ENCODE measurements at places on chromosomes 3 and 15.
A peak's percentile ranks its signal among the peaks of the same experiment; 100 is the strongest.

DNA sequence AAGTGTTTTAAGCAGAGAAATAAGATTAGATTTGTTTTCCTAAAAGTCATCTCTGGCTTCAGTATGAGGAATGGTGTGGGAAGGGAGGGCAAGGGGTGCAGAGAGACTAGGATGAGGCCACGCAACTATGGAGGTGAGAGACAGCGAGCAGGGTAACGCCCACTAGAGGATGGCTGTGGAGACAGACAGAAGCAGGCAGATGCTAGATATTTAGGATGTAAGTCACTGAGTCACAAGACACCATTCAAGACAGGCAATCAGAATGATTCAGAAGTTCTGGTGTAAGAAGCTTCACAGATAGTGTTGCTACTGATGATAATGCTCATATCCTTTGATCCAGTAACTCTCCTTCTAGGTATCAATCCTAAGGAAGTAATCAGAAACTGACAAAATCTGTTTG lies 19.1 kb downstream of the HSPBAP1 start:
- DNase-seq = no peak

DNA sequence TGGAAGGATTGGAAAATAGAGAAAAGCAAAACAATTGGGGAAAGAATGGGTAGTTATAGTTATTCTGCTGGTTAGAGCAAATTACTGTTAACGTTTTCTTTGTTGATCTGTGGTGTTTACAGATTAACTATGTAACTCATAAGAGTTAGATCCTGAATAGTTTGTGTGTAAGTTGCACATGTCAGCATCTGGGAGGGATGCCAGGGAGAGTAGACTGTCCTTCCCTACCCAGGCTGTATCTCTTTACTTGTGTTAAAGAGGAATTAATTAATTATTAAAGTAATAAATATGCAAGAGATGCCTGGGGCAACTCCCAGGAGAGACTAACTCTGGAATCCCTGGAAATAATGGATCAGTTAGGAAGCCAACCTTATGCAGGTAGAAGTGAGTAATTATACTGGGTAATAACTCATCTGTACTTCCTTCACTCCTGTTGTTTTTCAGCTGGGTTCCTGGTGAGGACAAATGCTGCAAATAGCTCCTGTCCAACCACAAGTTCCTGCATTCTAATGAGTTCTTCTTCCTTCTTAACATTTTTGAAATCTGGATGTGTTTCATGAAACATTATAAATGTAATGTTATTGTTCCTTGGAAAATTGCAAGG lies 18.9 kb downstream of the GHRL start:
- no peak for DNase-seq

DNA sequence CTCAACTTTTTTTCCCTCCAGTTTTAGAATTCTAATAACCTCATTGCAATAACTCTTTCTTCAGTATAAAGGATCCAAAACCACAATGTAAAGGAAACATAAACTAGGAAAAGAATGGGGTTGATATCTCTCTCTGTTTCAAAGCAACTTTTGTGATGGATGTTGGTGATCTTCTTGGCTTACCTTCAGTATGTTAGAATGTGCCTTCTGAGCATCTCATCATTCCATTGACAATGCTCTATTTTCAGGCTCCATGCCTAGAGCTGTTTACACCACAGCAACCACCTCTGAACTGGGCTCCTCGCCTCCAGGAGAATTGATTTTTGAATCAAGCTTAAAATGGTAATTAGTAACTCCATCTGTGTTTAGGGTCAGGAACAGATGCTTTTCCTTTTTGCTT lies 6.6 kb downstream of the NLGN1 start:
- DNase-seq = no peak

- DNase-seq = no peak
Observed at GRCh38 chr3:115218859-115219258, 71.8 kb upstream of the ZBTB20 start.

- peak; percentile 99 for DNase-seq
Observed at GRCh38 chr15:64004587-64004986, 41.7 kb downstream of the DAPK2 start.

- DNase-seq = no peak
Observed at GRCh38 chr3:155553780-155554179, 191.1 kb downstream of the PLCH1 start.

- DNase-seq = no peak
Observed at GRCh38 chr3:130345487-130346079, at the start of gene COL6A5. Gene COL6A5 (plus strand): TSS chr3:130345672. CDS start chr3:130373639, 27,967 bp downstream.

- DNase-seq = no peak
Observed at GRCh38 chr3:98710067-98710659, 53.0 kb upstream of the ST3GAL6 start.

GRCh38 chr3:42500909-42501308 lies 1.5 kb upstream of the VIPR1 start:
- no peak for DNase-seq

GRCh38 chr3:18079739-18080138 lies 337.3 kb upstream of the TBC1D5 start:
- no peak for DNase-seq

DNA sequence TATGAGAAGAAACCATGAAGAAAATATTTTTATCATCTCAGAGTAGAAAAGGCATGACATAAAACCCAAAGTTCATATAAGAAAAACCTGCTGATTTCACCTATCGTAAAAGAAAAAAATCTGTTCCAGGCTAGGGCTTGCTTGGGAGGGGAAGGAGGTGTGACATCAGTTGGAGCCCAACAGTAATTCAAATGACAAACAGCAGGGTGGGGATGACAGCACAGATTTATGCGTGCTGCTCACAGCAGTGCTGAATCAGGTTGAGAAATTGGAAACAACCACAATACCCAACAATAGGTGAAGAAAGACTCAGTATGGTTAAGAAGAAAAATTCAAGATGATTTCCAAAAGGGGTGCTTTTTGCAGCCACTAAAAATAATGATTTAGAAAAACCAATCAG lies 172.4 kb downstream of the PDE8A start:
- peak; percentile 36 for DNase-seq

DNA sequence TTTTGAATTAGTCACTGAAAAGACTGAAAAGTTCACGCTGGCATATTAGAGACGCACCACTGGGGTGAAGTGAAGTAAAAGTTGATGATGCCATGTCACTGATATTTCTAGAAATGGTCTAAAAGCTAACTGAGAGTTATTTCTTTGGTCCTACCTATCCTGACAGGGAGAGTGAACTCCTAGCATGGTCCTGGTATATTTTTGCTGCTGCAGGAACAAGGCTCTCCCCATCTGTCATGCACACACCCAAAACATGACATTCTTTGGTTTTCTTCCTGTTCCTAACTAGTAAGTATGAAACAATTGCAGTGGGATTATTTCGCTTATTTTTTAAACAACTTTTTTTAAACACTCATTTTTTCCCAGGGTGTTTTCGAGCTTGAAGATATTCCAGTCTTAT lies 466.7 kb downstream of the ERC2 start:
- no peak for DNase-seq

DNA sequence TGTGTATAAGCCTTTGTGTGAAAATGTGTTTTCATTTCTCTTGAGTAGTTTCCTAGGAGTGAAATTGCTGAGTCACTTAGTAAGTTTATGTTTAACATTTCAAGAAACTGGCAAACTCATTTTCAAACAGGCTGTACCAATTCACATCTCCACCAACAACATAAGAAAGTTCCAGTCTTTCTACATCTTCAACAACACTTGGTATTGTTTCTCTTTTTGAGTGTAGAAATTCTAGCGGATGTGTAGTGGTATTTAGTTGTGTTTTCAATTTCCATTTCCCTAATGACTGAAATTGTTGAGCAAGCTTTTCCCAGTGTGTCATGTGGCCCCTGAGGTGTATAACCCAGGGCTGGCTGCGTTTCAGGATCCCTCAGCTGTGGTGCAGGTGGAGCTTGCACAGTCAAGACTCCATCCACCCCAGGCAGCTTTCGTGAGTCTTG lies 258.5 kb downstream of the PDCD6IP start:
- no peak for DNase-seq

GRCh38 chr3:24678021-24678420 lies 183.4 kb upstream of the THRB start:
- no peak for DNase-seq

- peak; percentile 27 for DNase-seq
Observed at GRCh38 chr3:47512416-47513124, 942 bp downstream of the ELP6 start.

DNA sequence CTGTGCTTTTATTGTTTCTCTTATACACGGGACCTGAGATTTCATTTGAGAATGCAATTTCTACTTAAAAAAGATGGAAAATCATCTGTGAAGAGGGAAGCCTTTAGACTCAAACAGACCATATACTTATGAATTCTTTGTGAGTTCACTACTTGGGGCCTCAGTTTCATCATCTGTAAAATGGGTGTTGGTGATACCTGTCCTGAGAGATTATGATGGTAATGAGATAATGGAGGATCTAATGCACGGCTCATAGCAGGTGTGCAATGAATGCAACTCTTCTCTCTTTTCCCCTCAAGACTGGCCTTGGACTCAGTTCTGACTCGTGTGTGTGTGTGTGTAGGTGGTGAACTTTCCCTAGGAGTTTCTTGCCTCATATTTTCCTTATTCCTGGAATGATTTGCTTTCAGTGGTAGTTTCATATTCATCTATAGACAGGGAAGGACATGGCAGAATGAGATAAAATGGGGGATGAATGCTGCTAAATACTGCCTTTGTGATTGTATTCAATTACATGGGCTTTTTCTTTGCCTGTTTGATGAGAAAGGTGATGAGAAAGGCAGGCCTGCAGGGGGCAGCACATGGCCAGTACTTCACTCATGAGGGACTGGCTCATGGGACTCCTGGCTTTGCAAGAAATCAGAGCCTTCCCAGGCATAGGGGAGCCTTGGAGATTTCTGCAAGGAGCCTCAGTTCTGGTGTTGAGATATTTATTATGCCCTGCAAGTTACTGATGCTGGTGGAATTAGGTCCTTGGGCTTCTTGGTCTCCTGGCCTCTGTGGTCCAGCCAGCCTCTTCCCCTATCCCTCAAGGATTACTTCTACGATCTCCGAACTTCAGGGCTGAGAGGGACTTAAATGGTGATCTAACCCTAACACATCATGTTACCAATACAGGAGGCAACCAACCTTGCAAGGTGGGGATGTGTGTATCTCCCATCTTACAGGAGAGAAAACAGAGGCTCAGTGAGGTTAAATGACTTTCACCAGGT lies 70.7 kb downstream of the RPLP1 start:
- DNase-seq = peak; percentile 80

- peak; percentile 82 for DNase-seq
Observed at GRCh38 chr15:65101411-65101890, 13.5 kb downstream of the UBAP1L start.

GRCh38 chr3:146543461-146544001 lies 876 bp downstream of the PLSCR1 start:
- DNase-seq = peak; percentile 42

GRCh38 chr15:39415634-39416033 lies 165.2 kb upstream of the THBS1 start:
- DNase-seq = no peak

DNA sequence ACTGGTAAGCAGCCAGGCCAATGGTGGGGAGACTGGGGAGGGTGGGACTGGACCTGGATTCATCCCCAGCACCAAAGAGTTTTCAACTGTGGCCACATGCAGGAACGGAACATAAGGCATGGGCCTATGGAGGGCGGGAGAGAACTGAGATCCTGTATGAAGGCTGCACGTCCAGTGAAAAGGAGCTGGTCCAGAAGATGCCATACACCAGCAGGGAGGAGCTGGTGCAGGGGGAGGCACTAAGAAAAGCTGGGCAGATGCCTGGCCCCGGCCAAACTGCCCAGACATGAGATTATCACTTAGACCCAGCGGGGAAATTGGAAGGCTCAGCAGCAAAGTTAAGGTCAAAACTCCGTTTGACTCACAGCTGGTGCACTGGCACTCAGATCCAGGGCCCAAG lies 58.1 kb upstream of the MCF2L2 start:
- no peak for DNase-seq

DNA sequence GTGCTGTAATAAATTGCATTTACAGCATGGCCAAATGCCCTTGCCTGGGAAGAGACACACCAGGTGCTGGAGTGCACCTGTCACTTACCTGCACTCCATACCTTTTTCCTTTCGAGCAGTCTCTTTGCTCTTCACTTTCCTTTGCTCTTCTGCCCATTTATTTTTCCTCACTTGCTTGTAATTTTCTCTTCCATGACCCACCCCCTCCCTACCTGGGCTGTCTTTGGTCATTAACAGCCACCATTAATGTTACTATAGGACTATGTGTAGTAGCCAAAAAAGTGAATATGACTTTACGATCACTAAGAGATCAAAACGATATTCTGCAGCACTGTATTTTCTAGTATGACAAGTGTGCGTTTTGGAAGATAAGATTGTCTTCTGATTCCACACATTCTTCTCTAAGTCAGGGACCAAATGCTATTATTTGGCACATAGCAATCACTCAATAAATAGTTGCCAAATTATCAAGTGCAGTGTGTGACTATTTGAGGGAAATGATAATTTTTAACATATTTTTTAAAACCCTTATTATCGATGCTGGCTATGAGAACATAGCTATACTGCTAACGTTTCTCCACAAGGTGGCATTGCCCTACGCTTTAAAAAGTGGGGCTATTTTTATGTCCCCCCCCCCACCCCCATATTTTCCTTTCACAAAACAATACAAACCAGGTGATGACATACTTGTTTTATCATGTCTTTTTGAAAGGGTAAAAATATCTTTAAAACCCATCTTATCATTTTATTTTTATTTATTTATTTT lies 114.4 kb downstream of the GHSR start:
- DNase-seq = no peak

DNA sequence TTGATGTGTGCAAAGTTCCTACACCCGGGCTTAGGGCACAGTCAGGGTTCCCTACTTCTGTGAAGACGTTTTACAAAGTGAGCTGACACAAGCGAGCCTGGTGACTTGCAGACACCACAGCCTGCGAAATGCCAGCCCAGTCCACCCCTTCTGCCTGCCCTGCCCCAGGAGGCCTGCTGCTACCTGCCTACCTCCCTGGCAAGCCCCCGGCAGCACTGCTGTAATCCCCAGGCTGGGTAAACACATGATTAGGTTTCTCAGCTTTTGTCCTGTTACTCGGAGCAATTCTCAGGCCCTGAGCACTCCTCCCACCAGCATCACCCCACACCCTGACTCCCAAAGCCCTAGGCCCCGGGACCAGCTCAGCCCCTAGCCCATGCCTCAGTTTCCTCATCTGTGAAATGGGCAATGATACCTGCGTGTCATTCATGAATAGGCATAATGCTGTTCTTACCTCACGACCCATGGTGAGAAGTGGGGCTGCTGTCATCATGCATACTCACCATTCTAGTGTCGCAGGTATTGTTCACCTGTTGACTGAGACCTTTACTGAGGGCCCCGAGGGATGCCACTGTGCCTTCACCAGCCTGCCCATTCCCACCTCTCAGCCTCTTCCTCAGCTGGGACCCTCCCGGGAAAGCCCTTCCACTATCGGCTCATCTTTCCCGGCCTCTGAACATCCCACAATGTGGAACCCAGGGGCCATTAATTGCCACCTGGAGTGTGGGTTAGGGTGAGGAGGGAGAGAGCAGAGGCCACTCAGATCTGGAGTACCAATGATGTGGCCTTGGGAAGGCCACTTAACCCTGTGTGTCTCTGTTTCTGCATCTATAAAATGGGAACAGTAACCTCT lies 31.5 kb upstream of the SLC6A6 start:
- no peak for DNase-seq

DNA sequence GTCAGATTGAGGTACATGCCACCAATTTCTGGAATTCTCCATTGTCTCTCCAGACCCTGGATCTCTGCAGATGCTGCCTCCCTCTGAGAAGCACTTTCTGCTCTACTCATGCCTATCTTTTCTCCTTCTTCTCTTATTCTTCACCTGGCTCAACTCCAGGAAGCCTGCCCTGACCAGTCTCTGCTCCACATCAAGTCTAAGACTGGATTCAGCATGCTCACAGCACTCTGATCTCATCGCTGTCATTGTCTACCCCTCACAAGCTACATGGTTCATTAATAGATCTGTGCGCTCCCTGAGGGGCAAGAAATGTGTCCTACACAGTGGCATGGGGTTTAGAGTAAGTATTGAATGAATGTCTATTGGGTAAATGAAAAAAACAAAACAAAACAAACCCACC lies 38.7 kb downstream of the CCR4 start:
- no peak for DNase-seq

All from small intestine (tissue), 16 donors.